ENCODE measurements at places on chromosomes 7 and 10. TPM values are rescaled to one million over a fixed set of nuclear protein-coding genes. Genes with fewer than 3 reads are reported as not detected.
A peak's percentile ranks its signal among the peaks of the same experiment; 100 is the strongest.

DNA sequence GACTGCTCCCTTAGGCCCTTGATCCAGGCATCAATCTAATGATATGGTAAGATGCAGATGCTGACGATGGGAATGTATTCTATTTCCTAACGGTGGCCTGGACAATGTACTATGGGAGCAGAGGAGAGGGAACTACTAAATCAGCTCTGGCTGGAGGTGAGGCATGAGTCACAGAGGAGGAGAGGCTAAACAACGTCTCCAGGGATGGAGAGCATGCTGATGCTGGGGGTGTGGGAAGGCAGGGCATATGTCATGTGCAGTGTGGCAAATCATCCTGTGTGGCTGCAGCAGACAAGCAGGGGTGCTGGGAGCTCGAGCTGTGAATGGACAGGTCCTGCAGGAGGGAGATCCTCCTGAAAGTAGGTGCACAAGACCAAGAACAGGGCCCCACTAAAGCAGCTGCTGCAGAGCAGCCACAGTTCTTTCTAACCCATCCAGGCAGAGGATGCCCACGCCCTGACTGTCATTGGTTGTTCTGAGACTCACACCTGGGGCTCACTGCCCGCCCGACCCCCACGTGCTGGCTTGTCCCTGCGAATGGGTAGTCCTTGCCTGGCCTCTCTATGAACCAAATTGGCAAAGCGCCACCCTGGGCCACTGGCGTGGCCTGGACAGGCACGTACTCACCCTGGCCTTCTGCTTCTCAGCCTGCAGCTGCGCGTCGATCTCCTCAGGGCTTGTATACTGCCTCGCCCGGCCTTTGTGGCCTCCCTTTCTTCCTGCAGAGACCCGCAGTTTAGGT is 4.0 kb downstream of the PDAP1 start:
- no peak for DNase-seq
- H3K27me3 ChIP-seq, result no peaks in the 10 kb centered on the region
- H3K4me1 ChIP-seq, result peaks cover 34% of the 10 kb centered on the region
- H3K27ac ChIP-seq, result no peak overlapping the region
- H3K36me3 ChIP-seq, result peaks cover 42% of the 10 kb centered on the region
- no peak overlapping the region for H3K4me3 ChIP-seq

GRCh38 chr10:32906595-32906994 is 51.4 kb downstream of the ITGB1 start:
- H3K27ac ChIP-seq, result no peak overlapping the region
- H3K4me1 ChIP-seq, result no peaks in the 10 kb centered on the region
- peaks cover 79% of the 10 kb centered on the region for H3K36me3 ChIP-seq
- H3K4me3 ChIP-seq, result no peak overlapping the region
- H3K27me3 ChIP-seq, result no peaks in the 10 kb centered on the region
- DNase-seq, result no peak

ADIRF gene
- 155 TPM for total RNA-seq

DNA sequence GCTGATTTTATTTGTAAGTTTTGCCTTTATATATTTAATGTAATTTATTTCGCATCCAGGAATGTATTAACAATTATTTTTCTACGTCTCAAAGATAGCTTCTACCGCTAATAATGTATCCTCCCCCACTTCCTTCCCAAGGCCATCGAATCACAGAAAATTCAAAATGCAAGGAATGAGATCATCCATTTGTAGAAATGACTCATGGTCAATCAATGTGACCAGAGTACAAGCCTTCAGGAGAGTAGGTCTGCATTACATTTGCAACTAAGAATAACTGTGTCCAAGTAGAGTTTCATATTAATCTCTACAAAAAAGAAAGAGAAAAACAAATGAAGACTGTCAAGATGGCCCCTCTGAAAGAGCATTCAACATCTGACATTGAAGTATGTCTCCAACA is 205.9 kb upstream of the PHF14 start:
- no peaks in the 10 kb centered on the region for H3K4me1 ChIP-seq
- DNase-seq, result no peak
- H3K4me3 ChIP-seq, result no peak overlapping the region
- no peaks in the 10 kb centered on the region for H3K27me3 ChIP-seq

DNA sequence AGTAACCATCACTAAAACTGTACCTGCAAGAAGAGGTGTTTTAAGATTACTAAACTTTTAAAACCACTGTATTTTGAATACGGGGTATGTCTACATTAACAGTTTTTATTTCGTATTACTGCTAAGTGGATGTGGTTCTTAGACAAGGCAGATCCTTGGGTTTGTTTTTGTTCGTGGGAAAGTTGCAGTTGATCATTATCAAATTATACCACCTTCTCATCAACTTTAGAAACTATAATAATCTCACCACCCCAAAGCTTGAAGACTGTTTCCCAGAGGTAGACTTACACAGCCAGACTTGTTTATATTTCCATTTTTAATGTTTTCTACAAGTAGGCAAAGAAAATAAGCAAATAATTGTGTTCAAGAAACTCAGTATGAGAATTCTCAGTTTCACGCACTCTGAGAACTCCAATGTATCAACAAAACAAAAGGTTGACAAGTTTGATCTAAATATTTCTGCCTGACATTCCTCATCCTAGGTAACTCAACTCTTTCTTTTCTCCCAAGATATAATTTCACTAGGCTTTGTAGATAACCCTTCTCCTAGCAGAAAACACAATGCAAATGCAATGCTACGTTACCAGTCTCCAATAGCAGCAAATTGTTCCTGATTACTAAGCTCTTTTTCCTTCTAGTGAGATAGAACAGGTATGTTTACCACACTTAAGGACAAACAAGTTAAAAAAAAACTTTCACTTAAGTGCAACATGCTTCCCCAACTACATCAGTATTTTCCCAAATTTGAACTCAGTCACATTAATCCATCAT is 36.0 kb downstream of the IGF2BP3 start:
- peaks cover 14% of the 10 kb centered on the region for H3K27me3 ChIP-seq
- DNase-seq, result no peak
- H3K36me3 ChIP-seq, result no peaks in the 10 kb centered on the region
- H3K4me3 ChIP-seq, result no peak overlapping the region
- H3K27ac ChIP-seq, result no peak overlapping the region

BTBD16 gene
- 0.35 TPM for total RNA-seq

DNA sequence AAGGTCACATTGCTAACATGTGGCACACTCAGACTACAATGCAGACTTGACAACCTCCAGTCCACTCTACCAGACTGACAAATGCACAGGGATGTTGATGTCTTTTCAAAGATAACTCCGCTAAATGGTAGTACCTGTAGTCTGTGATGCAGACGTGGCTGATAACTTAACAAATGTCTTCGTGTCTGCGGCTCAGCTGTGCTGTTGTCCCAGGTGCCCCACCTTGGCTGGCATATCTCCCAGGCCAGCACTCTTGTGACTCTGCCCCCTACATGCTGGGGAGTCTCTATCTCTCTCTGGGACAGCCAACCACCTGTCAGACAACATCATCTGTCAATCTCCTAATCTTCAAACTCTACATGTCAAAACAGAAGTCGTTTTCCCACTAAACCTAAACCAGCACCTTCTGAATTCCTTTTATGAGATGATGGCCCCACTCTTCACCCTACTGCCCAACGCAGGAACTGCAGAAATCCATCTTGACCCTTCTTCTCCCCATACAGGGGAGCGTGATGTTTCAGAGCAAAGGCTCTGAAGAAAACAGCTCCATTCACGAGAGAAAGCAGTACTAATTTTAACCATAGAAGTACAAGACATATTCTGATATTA is 156.4 kb downstream of the USP6NL start:
- H3K27ac ChIP-seq, result no peak overlapping the region
- H3K4me1 ChIP-seq, result no peaks in the 10 kb centered on the region
- no peaks in the 10 kb centered on the region for H3K36me3 ChIP-seq
- no peak overlapping the region for H3K4me3 ChIP-seq
- DNase-seq, result no peak
- H3K27me3 ChIP-seq, result no peaks in the 10 kb centered on the region

DNA sequence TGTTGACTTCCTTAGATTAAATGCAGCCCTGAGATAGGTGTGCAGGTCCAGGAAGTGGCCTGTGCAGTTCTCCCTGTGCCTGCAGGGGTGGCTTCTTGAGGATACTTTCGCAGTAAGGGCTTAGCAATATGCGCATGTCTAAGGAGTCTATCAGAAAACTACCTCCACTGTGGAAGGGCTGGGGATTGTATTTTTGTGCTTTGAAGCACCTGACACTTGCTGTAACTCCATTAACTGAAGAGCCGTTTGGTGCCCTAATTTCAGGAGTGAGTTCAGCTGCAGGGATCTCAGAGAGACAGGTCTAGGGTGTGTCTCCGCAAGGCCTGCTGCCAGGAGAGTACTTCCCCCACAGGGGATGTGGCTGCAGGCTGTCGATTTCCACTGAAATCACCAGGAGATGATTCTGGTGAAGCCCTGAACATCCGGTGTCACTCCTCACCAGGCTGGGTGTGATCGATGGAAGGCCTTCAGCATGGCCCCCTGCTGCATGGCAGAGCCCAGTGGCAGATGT is 35.5 kb downstream of the IKZF1 start:
- H3K36me3 ChIP-seq, result no peaks in the 10 kb centered on the region
- H3K27ac ChIP-seq, result no peak overlapping the region
- no peaks in the 10 kb centered on the region for H3K4me1 ChIP-seq
- no peak overlapping the region for H3K4me3 ChIP-seq

PGAM2 gene
- total RNA-seq, result 1.1 TPM

DNA sequence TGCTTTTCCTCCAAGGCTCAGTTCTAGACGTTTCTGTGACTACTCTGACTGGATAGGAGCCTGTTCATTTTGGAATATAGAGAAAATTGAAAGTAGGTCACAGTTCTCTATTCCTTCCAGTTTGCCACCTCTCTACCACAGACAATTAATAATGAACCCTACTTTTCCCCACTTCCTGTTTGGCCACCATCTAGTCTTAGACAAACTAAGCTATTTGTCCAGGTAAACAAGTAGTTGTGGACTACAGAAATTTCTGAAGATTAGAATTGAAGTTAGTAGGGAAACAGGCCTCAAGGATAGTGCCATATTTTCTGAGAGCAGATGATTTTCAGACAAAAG is 87.0 kb downstream of the AUTS2 start:
- H3K4me3 ChIP-seq, result no peak overlapping the region
- no peak overlapping the region for H3K27ac ChIP-seq
- no peak for DNase-seq
- H3K4me1 ChIP-seq, result no peaks in the 10 kb centered on the region

- peaks cover 5% of the 10 kb centered on the region for H3K4me1 ChIP-seq
- H3K27me3 ChIP-seq, result no peaks in the 10 kb centered on the region
- peak; percentile 61 for DNase-seq
These were observed 76.5 kb upstream of the DDC start for GRCh38 chr7:50641442-50642405.

GPNMB gene
- total RNA-seq, result 322 TPM

- DNase-seq, result no peak
- H3K36me3 ChIP-seq, result no peaks in the 10 kb centered on the region
- no peak overlapping the region for H3K4me3 ChIP-seq
- H3K27ac ChIP-seq, result no peak overlapping the region
- no peaks in the 10 kb centered on the region for H3K4me1 ChIP-seq
These were observed 33.4 kb downstream of the IQUB start for GRCh38 chr7:123500878-123501489.

DNA sequence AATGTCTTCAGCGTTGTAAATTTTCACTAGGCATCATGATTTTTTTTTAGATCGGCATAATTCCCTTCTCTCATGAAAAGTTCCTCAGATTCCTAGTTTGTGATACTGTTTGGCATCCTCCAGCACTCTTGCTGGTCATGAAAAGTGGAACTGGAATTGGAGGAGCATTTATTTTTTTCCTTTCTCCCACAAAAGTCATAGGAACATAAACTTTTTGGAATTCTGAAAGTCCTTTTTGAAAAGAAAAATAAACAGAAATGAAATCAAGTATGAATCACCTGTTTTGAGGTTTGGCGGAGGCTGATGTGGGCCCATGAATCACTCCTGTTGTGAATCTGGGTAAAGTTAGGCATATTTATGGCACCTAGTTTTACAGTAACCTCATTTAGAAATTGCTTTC is 17.7 kb downstream of the CACNB2 start:
- no peak for DNase-seq
- H3K27ac ChIP-seq, result no peak overlapping the region
- no peaks in the 10 kb centered on the region for H3K36me3 ChIP-seq
- no peak overlapping the region for H3K4me3 ChIP-seq
- H3K4me1 ChIP-seq, result no peaks in the 10 kb centered on the region
- no peaks in the 10 kb centered on the region for H3K27me3 ChIP-seq

GRCh38 chr10:126123466-126123865 is 227.1 kb downstream of the FANK1 start:
- no peak overlapping the region for H3K27ac ChIP-seq
- no peak for DNase-seq
- H3K4me3 ChIP-seq, result no peak overlapping the region
- no peaks in the 10 kb centered on the region for H3K36me3 ChIP-seq
- H3K4me1 ChIP-seq, result no peaks in the 10 kb centered on the region

FZD1 gene
- total RNA-seq, result 25.7 TPM

Measured in upper lobe of right lung (tissue), 1 donor.